ENCODE measurements at places on chromosomes 12 and 14.

GRCh38 chr14:50603565-50603964, 43.6 kb downstream of the ATL1 start:
- no peak for DNase-seq

GRCh38 chr12:34291001-34291400, 268.7 kb downstream of the ALG10 start:
- no peak for DNase-seq

GRCh38 chr14:53452005-53452673, 299.0 kb upstream of the DDHD1 start:
- no peak for DNase-seq

- DNase-seq = no peak
Measured at GRCh38 chr12:2212971-2213869, 160.4 kb downstream of the CACNA1C start.

DNA sequence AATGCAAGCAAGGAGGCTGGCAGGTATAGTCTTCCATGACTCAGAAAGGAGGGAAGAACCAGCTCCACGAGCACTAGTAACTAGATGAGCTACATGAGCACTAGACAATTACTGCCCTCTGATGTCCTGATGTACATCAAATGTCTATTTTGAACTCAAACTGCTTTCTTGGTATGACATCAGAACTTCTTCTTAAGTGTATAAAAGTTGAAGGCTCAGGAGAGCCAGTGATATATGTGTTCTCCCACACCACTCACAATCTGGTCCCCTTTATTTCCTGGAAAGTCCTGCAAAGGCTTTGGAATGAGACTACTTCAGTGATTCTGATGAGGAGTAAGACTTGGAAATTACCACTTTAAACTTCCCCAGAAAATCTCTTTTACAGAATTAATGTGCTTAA, 18.5 kb upstream of the DHRS7 start:
- no peak for DNase-seq

GRCh38 chr14:94857950-94858349, 88.0 kb upstream of the GSC start:
- DNase-seq = no peak

- no peak for DNase-seq
Measured at GRCh38 chr12:53726946-53727309, 324 bp downstream of the CALCOCO1 start.

- no peak for DNase-seq
Measured at GRCh38 chr14:38847161-38847560, 255.9 kb downstream of the SEC23A start.

DNA sequence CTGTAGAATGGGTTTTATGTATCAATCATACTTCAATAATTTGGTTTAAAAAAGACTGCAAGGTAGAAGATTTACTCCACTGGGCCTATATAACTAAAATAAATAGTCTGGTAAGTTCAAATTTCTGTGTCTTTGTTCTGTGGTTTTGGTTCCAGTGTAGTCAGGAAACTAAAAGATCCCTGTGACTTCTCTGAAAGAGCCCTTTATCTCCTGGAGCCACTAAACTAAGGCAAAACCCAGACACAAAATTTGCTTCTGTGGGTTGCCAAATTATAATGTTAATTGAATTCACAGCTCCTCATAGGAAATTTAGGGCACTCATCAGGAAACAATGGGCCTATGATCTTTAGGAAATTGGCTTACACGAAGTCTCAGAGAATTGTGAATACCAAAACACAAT, 1038.4 kb downstream of the GALC start:
- no peak for DNase-seq

DNA sequence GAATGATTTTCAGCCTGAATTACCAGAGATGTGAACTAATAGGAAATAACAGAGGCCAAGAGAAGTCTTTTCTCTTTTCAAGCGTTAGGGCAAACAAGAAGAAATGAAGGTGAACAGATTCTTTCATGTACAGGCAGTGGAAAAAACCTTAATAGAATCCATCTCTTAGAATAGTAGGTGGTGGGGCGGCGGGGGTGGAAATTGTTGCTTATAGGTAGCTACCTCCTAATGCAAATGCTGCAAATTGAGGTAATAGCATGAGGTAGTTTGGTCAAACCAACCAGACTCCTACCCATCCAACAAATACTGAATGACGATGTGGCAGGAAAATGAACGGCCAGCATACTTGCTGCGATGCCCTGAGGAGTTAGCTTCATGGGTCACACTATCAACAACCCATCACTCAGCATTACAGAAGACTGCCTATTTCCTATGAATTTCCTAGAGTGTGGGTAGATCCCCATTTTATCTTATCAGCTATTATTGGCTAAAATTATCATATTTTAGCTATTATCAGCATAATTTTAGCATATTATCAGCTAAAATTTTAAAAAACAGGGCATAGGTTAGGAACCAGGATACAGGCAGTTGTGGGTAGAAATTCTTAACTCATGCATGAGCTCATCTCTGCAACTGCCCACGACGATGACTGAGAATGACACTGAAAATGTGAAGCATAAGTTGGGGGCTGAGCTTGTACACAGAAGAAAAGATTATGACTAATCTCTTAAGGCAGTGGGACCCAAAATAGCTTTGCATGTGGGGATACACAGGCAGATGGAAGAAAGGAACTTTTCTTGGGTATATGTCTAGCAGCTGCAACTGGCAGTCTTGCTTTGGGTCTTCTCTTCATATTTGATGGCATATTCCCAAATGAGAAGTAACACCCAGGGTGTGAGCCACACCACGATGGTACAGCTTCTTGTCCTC, 68.7 kb downstream of the NIN start:
- DNase-seq = peak; percentile 70

DNA sequence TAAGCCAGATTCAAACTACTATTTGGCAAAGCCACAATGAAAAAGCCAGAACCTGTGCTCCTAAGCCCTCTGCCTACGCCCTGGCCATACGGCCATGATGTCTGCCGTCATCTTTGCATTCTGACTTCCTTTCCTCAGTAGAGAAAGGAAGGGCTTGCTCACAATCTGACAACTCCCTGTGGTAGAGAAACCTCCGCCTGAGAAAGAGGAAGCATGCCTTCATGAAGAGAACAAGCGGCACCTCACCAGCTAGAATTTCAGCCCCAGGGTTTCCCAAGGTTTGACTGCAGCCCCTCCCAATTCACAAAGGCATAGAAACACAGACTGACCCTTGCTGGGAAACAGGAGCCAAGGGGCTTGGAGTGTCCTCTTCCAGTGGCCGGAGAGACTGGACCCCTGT, 25.7 kb downstream of the TEP1 start:
- DNase-seq = no peak

DNA sequence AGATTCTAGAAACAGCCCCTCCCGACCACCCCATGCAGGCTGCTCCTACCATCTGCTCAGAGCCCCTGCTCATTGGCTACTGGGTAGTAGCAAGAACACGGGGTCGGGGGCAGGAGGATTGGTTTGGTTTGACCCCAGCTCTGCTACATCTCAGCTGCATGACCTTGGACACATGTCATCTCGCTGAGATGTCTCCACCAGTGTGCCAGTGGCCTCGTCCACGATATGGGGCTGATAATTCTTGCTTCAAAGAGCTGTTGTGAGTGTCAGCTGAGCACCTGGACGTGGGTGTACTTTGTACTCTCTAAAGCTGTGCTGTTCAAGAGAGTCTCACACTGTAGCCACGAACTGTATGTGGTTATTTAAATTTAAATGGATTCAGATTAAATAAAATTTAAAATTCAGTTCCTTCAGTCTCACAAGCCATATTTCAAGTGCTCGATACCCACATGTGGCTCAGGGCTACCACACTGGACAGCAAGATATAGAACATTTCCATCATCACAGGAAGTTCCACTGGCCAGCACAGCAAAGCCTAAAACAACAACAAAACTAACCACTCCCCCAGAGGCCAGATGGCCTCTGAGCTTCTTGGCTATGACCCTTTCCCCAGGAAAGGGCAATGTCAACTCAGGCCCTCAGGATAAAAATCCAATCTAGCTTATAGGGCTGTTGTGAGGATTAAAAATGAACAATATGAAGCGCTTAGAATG, 18.6 kb downstream of the LTBP2 start:
- no peak for DNase-seq

- DNase-seq = no peak
Measured at GRCh38 chr12:120738252-120739030, 12.8 kb downstream of the ACADS start.

DNA sequence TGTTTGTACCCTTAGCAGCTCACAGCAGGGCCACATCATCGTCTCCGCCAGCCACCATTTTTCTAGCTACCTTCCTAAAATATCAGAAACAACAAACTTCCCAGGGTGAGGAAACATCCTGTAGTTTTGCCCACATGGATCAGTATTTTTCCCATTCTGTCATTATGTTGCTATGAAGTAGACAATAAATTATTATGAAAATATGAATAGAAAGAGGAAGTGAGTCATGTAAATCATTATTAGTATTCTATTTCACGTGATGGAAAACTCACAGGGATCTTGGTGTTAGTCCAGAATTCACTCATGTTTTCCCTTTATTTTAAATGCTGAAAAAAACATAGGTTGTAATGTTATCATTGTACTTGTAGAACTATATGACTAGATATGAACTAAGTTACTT, 319.4 kb downstream of the SYT1 start:
- no peak for DNase-seq

GRCh38 chr12:89848732-89849131, 140.1 kb upstream of the ATP2B1 start:
- DNase-seq = no peak

DNA sequence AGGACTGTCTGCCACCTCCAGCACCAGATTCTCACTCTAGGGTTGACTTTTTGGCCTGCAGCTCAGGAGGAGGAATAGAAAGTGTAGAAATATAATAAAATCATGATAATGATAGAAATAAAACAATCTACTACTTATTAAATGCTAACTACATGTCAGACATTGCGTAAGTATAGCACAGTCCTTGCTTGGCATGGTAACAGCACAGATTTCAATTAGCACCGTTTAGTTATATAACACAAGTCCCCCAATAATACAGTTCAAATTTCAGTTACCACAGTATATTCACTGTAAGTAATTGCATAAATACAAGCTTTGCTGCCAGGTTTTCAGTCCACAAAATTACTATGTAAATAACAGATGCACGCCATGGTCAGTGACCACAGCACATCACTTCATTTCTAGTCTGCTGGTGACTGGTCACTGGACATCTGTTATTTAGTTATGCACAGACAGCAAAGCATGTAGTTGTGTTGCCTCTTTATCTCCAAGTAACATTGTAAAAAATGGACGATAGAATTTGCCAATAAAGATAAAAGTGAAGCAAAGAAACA, 6.5 kb upstream of the GLT8D2 start:
- no peak for DNase-seq

GRCh38 chr14:105028251-105028927, 7.5 kb upstream of the CDCA4 start:
- no peak for DNase-seq

DNA sequence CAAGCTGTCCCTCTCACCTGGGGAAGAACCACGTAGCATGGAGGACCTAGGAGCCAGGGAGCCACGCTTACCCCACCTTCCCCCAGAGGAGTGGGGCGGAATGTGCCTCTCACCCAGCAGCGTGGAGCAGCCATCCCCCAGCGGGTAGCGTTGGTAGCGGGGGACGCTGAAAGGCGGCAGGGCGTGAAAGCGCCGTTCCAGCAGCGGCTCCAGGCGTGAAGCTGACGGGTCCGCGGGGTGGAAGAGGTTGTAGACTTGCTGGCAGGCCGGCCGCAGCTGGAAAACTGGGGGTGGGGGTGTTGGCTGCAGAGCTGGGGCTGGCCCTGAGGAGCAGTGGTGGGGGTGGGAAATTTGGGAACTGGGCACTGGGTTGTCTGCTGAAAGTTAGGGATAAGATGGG, 11.9 kb downstream of the ARL6IP4 start:
- DNase-seq = no peak

DNA sequence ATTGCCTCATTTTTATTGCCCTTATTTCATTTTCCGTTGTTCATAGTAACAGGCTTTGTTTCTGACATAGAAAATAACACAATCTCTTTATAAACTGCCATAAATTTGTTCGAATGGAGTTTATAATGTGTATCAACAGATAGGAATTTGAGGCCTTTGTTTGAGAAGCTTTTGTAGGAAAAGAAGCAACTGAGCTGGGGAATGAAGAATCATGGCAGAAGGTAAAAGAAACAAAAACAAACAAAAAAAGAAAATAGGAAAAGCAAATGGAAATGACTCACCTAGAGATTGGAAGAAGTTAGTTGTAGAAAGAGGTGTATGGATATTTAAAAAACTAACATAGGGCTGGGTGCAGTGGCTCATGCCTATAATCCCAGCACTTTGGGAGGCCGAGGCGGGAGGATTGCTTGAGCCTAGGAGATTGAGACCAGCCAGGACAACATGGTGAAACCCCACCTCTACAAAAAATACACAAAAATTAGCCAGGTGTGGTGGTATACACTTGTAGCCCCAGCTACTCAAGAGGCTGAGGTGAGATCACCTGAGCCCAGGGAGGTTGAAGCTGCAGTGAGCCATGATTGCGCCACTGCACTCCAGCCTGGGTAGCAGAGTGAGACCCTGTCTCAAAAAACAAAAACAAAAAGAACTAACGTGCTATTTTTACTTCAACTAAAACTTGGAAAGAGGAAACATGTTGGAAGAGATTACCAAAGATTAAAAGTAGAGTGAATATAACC, 523 bp upstream of the REP15 start:
- no peak for DNase-seq

- no peak for DNase-seq
Measured at GRCh38 chr12:117038023-117038680, 61.1 kb downstream of the TESC start.

GRCh38 chr12:19794116-19794515, 354.8 kb downstream of the AEBP2 start:
- DNase-seq = no peak

GRCh38 chr14:97779140-97779539, 982.0 kb downstream of the VRK1 start:
- DNase-seq = no peak
